ENCODE measurements at places on chromosomes 16 and 17. TPM values are rescaled to one million over a fixed set of nuclear protein-coding genes. Genes with fewer than 3 reads are reported as not detected.

The NPW gene
- 0.20 TPM for total RNA-seq

The CD300LB gene
- not detected for total RNA-seq

The TP53TG3B gene
- total RNA-seq = not detected

The DDX28 gene
- 6.9 TPM for total RNA-seq

The TAC4 gene
- not detected for total RNA-seq

The LMF1 gene
- 15.1 TPM for total RNA-seq

The CDK5R1 gene
- total RNA-seq = 19.6 TPM

The HOXB2 gene
- 6.6 TPM for total RNA-seq
